ENCODE measurements at places on chromosomes 5 and 9.
A peak's percentile ranks its signal among the peaks of the same experiment; 100 is the strongest.

DNA sequence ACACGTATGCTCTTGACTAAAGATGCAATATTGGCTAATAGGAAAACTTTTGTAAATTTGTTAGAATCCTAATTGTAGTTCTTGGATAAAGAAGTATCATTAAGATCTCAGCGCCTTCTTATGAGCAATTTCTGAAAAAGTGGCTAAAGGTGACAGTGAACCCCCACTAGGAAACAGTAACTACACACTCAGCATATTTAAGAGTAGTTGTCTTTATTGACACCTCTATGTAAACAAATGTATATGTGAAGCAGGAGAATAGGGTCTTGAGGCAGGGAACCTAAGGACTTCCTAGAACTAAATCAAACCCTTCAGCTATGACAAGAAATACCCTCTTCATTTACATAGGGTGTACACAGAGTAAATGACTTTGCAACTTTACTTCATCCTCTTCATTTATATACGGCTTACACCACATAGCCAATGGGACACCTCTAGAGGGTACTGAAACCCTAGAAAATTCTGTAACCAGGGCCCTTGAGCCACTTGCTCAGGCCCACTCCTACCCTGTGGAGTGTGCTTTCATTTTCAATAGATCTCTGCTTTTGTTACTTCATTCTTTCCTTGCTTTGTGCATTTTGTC lies 2.8 kb downstream of the NIPSNAP3A start:
- DNase-seq, result no peak

DNA sequence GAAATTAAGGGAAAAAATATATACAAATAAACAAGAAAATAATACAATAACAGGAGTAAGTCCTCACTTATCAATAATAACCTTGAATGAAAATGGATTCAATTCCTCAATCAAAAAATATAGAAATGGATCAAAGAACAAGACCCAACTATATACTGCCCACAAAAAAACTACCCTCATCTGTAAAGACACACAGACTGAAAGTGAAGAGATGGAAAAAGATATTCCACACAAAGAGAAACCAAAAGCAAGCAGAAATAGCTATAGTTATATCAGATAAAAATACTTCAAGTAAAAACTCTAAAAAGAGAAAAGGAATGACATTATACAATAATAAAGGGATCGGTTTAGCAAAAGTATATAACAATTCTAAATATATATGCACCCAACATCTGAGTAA lies 66.5 kb downstream of the KIAA0825 start:
- no peak for DNase-seq

GRCh38 chr5:152811988-152812387 lies 406.9 kb upstream of the NMUR2 start:
- DNase-seq, result no peak

DNA sequence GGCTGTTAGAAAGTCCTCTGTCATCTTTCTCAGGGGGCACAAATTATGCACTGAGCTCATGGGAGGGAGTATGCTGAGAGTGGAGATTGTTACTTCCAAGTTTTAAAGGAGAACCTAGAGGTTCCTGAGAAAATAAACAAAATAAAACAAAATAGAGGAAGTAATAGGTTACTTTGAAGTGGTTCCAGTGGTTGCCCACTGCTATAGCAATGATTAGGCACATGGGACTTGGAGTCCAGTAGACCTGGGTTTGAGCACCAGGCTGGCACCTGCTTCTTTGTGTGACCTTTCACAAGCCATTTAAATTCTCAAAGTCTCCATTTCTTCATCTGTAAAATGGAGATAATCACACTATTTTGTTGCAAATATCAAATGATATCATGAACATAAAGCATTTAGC lies 13.8 kb upstream of the CDC23 start:
- no peak for DNase-seq

- DNase-seq, result no peak
These were observed 142.9 kb downstream of the AOPEP start for GRCh38 chr9:94869415-94869843.

- DNase-seq, result no peak
These were observed 11.2 kb upstream of the PCDH1 start for GRCh38 chr5:141889282-141889871.

GRCh38 chr5:28809811-28810750 lies 1771.7 kb upstream of the CDH9 start:
- peak; percentile 0 for DNase-seq

DNA sequence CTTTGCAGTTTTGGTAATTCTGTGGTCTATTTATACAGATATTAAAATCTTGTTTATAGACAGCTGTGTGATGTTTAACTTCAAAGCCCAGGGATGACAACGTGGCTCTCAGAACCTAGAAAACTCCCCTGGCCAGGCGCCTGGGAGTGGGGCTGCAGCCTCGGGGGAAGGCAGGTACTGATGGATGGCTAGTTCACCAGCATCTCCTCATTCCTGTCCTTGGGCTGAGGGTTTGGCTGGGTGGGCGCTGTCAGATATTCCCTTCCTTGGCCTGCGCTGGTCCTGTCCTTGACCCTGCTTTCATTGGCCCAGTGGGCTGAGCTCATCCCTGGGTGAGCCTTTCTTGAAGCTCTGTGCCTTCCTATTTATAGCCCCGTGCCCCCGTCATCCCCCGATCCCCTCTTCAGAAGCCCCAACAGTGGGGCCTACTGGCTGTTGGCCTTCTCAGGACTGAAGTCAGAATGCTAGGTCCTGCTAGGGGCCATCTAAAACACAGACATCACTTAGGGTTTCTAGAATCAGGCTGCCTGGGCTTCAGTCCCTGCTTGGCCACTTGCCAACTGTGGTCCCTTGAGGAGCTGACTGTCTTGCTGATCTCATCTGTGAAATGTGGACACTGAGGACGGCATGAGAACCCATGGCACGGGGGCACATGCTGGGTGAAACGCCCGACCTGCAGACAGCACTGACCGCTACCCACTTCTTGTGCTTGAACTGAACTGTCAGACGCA lies 20.9 kb downstream of the SH3GLB2 start:
- no peak for DNase-seq

GRCh38 chr9:122816163-122816867 lies 12.1 kb downstream of the PDCL start:
- peak; percentile 38 for DNase-seq

DNA sequence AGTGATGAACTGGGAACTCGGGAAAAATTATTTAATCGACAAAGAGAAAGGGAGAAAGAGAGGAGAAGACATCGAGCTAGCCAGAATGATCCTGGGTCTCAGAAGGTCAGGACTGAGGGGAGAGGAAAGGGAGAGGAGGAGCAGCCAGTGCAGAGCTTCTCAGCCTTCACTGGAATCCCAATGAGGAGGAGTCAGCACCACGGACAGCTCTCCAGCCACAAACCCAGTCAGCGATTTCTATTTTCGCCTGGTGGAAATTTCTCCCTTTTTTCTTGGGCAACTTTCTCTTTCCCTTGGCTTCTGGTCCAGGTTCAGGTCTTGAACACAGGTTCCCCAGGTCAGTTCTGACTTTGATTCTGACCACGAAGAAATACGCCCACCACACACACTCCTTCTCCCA lies 1.6 kb upstream of the BRINP1 start:
- DNase-seq, result no peak

DNA sequence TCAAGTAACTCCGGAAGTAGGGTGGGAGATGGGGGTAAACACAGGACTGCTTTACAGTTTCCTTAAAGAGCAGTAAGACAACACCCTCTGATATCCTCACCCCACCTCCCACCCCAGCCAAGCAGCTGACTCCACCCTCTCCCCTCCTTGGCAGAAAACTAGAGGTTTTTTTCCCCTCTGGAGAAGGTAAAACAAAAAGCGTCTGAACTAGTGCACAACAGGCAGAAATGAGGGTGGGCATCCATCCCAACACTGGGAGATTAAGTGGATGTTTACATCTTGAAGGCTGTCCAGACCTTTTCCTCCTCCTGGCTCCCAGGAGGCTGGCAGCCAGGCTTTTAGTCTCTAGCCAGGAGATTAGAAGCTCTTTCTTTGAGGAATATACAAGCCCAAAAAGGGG lies 13.9 kb upstream of the CTNNAL1 start:
- DNase-seq, result no peak

DNA sequence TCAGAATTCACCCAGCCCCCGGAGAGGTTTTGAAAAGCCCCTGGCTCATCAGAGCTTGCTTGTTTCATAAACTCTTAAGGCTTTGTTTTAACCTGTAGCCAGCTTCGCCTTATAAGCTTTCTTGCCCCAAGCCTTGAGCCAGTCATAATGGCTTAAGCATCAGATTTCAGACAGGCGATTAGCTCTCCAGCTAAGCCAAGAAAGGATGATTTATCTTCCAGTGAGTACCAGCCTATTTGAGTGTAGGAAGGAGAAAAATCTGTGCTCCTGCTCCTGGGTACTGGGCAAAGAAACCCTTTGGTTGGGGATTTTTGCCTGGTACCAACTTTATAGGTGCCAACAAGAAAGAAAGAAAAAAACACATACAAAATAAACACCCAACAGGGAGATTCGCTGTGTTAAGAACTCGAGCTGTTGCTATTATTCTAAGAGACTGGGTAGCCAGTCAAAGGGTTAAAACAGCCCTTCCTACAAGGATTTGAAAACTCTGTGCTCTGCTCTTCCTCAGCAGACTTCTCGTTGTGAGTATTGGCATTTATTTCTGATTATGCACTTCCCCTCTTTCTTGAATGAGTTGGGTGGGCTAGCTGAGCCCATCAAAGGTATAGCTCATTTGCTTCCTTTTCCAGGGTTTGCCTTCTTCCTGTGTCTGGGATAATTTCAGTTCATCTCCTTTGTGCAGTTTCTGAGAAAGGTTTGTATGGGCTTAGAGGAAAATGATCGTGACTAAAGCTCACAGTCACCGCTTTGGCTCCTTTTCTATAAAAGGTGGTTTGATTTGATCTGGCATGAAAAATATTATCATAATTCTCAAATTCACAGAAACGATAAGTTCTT lies 157.2 kb upstream of the DMRT1 start:
- DNase-seq, result no peak

- no peak for DNase-seq
These were observed 87.5 kb upstream of the TLE1 start for GRCh38 chr9:81776834-81777233.

DNA sequence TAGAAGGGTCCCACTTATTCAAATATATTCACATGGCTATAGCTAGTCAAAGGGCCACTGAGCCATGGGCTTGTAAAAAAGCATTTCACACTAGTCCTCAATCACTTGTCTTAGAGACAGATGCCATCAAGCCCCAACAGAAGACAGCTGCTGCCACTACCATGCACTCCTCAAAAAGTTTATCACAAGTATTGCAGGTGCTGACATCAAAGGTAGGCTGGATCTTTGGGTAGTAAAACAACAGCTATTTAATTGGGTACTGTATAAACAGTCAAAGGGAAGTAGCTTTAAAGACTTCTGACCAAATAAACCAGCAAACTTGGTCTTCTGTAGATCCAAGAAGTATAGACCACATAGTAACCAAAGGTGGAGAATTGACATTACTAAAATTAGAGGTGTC lies 59.2 kb upstream of the FER start:
- DNase-seq, result no peak

GRCh38 chr9:121820286-121821005 lies 169.0 kb downstream of the DAB2IP start:
- no peak for DNase-seq

- no peak for DNase-seq
These were observed 6.5 kb downstream of the ARL14EPL start for GRCh38 chr5:116038817-116039216.

DNA sequence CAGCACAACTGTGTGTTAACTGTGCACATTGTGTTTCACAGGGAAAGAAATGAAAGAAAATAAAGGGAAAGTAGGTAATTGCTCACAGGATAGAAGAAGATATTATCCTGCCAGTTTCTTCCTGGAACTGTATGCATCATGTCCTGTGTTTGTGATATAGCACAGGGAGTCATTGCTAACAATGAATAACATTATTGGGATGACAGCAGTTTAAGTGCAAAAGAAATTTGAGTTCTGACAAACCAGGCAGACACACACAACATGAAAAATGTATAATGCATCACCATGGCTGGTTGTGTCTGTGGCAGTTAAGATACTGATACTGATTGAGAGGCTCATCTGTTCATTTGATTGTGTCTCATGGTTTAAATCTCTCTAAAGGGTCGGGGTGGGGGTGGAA lies 145.4 kb downstream of the SPATA31D1 start:
- DNase-seq, result no peak

DNA sequence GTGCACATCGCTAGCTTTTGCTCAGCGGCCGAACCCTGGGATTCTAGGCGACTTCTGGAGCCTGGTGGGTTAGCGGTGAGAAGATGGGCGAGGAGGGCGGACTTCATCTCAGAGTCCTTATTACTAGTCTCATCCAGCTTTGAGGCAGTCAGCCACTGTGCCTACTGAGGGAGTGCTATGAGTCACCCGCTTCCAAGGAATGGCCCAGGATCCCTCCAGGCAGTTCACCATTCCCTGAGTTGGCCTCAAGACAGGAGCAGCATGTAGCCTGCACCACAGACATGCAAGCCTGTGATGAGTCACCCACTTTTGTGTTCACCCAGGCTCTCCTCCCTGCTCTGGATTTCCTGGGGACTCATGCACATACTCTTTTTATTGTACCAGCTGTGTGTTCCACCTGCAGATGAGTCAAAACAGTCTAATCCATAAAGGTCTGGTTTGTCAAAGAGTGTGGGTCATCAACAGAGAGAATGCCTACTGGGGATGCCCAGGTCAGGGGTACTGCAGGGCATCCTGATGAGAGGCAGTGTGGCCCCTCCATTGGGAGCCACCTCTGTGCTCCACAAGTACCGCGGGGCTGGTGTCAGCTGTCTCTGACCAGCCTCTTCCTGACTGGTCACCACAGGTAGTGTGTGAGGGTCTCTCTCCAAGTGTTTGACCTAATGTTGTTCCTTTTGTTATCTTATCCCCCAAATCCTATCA lies 20.2 kb downstream of the SLC22A5 start:
- DNase-seq, result no peak

DNA sequence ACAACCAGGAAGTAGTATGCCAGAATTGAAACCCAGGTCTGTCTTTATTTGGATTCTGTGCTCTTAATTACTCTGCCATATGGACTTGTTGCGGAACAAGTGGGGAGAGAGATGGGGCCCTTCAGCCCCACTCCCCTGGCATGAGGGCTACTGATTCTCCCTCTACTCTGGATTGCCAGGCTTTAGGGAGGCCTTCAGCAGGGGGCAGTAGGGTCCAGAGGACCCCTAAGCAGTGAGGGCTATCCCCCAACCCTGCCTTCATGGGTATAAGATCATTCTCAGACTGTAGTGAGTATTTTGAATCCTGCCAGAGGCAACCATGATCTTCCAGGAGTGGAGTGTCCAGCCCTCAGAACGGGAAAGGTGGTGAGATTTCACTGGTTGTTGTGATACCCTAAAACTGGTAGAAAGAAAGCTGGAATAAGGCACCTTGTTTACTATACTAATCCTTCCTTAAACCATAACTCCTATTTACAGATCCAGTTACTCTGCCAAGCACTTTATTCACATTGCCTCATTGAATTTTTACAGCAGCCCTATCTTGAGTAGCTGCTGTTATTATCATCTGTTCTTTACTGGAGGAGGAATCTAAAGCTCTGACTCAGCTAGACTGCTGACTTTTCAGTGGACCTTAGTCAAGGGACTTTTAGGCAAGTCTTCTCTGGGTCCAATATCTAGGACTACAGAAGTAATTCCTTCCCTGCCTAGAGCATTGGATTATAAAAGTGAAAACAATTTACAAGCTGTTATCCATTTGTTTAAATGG lies 31.3 kb upstream of the LARP1 start:
- DNase-seq, result no peak
